ENCODE measurements at places on chromosomes 4 and X.

DNA sequence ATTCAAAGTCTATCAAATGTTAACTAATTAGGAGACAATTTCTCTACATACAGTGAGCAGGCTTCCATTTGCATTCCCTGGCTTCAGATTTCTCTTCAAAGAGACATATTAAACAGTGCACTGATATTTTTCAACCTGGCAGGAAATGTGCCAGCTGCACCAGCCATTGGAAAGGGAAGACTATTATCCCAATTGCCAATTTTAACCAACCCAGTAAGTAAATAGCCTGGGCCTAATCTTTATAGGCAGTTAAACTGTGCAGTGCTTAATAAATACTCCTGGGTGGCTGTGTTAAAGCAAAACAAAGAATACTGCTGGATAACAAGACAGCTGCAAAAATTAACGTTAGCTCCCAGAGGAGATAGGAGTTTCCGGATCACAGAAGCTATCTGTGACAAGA lies 111.9 kb upstream of the GALNT7 start:
- no peak for DNase-seq

DNA sequence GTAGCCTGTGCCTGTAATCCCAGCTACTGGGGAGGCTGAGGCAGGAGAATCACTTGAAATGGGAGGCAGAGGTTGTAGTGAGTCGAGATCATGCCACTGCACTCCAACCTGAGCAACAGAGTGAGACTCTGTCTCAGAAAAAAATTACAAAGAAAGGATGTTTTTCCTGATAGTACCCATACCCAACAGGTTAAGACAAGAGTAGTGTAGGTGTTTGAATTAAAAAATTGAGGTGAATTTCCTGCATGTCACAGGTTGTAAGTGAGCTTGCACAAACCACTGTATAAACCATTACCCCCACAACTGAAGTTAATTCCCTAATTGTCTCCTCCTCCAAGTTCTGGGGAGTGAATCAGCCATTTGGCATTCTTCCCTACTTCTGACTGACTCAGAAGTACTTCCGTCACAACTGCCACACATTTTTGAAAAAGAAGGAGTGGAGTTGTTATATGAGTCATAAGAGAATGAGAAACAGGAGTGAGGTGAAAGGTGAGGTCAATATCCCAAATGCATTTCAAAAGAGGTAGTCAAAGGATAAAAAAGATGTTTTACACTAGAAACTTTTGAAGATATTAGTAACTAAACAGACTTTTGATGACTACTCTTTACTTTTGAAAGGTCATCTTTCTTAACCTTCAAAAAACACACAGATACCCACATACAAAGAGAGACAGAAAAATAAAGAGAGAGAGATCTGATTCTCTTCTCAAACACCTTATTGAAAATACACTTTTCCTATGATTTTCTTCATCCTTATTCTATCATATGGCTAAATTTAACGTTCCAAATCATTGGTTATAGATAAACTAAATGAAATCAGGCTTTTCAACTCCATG lies 134.5 kb downstream of the BTC start:
- DNase-seq = no peak

GRCh38 chr4:182449186-182449929 lies 206.2 kb downstream of the TENM3 start:
- DNase-seq = no peak

- no peak for DNase-seq
Observed at GRCh38 chrX:69126642-69127041, 38.6 kb downstream of the PJA1 start.

DNA sequence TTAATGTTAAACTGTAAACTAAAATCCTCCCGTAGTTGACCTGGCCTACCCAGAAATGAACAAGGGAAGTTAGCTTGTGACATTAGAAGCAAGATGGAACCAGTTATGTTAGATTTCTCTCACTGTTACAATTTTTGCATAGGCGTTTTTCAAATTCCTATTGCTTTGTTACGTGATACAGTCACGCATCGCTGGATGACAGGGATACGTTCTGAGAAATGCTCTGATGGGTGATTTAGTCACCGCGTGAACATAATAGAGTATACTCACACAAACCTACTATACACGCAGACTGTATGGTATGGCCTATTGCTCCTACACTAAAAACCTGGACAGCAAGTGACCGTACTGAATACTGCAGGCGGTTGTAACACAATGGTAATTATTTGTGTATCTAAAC lies 46.7 kb upstream of the PUDP start:
- DNase-seq = no peak

DNA sequence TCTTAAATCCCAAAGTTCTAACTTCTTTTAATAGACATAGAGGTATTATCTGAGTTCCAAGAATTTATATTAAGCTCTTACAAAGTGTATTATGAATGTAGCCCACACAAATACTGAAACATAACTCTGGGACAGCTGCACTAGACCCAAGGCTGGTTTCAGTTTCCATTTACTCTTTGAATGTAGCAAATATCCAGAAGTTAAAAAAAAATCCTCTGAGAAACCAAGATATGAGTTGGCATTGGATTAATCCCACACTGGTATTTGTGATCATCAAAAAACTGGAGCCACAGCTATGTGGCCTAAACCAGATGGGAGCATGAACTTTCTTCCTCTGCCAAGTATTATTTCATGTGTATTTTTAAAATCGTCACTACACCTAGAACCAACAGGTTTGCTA lies 23.6 kb upstream of the SMPX start:
- no peak for DNase-seq

GRCh38 chr4:53563824-53564223 lies 27.5 kb downstream of the LNX1 start:
- no peak for DNase-seq

DNA sequence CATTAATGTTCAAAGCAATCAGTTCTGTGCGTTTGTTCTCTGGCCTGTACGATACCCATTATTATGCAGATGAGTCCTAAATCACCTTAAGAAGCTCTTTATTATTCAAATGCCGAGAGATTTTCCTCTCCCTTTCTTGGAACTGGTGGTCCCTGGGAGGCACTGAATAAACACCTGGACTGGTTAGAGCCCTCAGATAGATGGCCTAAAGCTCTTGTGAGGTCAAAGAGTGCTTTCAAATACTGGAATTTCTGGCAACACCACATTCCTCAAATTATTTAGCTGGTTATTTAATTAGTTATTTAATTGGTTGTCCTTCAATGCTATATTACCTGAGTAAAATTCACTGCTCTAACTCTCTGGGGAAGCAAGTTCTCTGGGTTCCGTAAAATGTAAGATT lies 3.0 kb downstream of the ARHGEF38 start:
- no peak for DNase-seq

GRCh38 chr4:141026900-141027299 lies 106.4 kb downstream of the RNF150 start:
- no peak for DNase-seq

GRCh38 chrX:107482046-107482445 lies 32.6 kb downstream of the FRMPD3 start:
- DNase-seq = no peak

- no peak for DNase-seq
Observed at GRCh38 chr4:183906489-183906738, 1.3 kb downstream of the STOX2 start.

DNA sequence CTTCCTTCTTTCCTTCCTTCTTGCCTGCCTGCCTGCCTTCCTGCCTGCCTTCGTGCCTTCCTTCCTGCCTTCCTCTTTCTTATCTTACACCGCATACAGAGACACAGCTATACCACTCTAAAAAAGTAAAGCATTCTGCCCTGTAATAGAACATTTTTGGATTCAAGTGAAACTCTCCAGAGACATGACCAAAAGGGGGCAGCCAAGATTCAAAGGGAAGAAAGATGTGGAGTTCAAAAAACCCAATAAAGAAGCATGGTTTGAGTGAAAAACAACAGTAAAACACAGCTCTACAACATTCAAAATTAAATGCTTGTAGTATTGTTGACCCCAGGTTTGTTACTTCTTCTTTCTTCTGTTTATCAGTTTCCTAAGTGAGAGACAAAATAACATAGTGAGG lies 914.9 kb upstream of the PCDH7 start:
- DNase-seq = no peak

- no peak for DNase-seq
Observed at GRCh38 chr4:162659716-162660115, 495.9 kb upstream of the FSTL5 start.

DNA sequence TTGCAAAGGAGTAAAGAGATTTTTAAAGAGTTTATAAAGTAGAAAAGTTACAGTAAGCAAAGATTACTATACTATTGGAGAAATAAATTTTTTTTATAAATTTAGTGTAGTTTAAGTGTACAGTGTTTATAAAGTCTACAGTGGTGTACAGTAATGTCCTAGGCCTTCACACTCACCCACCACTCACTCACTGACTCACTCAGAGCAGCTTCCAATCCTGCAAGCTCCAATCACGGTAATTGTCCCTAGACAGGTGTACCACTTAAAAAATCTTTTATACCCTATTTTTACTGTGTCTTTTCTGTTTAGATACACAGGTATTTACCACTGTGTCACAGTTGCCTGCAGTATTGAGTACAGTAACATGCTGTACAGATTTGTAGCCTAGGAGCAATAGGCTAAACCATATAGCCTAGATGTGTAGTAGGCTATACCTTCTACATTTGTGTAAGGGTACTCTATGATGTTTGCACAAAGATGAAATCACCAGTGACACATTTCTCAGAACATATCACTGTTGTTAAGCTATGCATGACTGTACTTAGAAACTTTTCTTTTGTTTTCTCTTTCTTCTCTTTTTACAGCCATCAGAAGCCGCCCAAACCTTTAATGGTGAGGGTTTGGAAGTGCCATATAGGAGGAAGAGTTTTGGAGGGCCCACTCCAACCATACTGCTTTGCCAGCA lies 11.8 kb upstream of the SH3RF1 start:
- DNase-seq = no peak

DNA sequence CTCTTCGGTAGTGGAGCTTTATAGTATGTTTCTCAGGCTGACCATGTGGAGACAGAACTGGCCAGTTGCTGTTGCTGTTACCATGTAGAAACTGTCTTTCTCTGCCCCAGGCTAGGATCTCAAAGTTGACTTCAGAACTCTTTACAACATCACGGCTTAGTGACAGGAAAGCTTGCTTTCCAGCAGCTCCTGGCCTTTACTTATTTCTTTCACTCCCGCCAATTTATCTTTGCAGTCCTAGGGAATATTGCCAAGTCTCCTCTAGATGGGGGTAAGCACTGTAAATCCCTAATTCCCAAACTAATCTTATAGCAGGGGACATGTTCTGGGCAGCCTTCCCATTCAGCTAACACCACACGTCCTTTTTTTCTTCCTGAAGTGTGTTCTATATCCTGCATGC lies 631.6 kb downstream of the SPRY1 start:
- DNase-seq = no peak

DNA sequence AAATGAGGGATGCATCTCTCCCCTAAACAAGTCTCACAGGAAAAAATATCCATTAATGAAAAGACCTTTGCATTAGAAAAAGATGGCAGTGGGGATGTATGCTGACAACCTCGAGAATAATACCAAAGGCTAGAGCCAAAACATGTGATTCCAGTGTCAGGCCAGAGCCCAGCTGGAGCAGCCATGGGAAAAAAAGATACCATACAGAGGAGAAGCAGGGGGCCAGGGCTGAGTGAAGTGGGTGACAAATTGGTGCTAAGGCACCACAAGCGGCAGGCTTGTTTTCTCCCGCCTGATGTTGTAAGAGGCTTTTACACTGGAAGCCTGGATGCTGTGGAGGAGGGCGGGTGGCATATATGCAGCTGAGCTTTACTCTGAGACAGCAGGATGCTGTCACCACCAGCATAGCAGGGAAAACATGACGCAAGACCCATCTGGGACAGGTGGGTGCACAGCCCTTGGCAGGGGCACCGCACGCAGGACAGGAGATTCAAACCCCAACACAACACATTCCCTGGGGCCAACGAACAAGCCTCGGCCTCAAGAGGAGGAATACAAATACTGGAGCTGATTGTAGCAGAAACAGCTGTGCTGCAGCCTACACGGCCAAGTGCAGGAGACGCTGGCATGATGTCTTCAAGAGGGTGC lies 91.9 kb downstream of the TSPAN5 start:
- no peak for DNase-seq

- no peak for DNase-seq
Observed at GRCh38 chrX:72621625-72622485, 49.2 kb upstream of the HDAC8 start.

DNA sequence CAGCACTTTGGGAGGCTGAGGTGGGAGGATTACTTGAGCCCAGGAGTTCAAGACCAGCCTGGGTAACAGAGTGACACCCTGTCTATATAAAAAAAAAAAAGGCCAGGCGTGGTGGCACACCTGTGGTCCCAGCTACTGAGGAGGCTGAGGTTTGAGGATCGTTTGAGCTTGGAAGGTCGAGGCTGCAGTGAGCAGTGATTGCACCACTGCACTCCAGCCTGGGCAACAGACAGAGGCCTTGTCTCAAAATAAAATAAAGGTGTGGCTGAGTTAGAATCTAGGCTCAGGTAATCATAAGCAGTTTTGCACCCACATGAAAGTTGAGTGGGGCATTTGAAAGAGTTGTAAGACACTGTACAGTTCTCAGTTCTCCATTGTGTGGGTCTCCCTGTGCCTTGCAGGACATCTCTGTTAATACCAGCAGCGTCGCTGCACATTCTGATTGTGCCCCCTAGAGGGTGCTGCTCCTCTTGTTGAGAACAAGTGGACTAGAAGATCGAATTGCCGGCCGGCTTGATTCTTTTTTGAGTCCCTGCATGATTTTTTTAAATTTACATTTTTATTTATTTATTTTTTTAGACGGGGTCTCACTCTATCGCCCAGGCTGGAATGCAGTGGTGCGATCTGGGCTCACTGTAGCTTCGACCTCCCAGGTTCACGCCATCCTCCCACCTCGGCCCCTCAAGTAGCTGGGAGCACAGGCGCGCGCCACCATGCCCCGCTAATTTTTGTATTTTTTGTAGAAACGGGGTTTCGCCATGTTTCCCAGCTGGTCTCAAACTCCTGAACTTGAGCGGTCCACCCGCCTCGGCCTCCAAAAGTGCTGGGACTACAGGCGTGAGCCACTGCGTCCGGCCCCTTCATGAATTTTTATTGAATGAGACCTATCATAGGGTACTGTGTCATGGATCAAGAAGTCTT lies 73.6 kb upstream of the RBMX start:
- DNase-seq = peak; percentile 17

- peak; percentile 43 for DNase-seq
Observed at GRCh38 chr4:4575284-4576211, 33.7 kb upstream of the STX18 start.

- no peak for DNase-seq
Observed at GRCh38 chrX:108699368-108699767, 37.0 kb downstream of the IRS4 start.

- DNase-seq = no peak
Observed at GRCh38 chrX:37287741-37288444, 61.3 kb upstream of the PRRG1 start.

GRCh38 chrX:30576881-30577280 lies 685 bp downstream of the TASL start:
- no peak for DNase-seq

DNA sequence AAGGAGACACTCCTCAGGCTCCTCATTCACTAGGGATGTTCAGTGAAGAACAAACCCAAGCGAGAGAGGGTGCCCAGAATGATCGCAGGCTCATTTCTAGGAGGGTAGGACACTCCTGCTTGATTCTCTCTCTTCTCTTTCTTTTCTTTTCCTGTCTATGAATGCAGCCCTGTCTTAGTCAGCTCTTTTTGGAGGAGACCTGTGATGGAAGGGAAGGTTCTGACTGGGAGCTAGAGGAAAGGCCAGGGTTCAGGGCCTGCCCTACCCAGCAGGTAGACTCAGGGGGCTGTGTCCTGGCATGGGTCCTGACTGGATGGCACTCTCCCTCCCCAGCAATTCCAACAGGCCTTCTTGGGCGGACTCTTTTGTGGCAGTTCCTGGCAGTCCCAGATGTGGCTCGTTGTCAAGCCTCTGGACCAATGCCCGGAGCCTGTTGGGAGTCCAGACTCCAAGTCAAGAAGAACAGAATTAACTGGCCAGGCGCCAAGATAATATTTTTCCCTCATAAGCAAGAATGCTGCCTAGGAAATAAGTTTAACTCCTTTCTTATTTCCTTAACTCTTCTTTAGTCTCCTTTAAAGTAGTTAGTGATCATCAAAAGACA lies 139.4 kb upstream of the SCML1 start:
- DNase-seq = no peak
